Erythroblast (primary cell): ENCODE measurements at places on chromosomes 13 and 19.

- DNase-seq = no peak
These were observed 14.3 kb upstream of the MCF2L start for GRCh38 chr13:112954488-112955270.

DNA sequence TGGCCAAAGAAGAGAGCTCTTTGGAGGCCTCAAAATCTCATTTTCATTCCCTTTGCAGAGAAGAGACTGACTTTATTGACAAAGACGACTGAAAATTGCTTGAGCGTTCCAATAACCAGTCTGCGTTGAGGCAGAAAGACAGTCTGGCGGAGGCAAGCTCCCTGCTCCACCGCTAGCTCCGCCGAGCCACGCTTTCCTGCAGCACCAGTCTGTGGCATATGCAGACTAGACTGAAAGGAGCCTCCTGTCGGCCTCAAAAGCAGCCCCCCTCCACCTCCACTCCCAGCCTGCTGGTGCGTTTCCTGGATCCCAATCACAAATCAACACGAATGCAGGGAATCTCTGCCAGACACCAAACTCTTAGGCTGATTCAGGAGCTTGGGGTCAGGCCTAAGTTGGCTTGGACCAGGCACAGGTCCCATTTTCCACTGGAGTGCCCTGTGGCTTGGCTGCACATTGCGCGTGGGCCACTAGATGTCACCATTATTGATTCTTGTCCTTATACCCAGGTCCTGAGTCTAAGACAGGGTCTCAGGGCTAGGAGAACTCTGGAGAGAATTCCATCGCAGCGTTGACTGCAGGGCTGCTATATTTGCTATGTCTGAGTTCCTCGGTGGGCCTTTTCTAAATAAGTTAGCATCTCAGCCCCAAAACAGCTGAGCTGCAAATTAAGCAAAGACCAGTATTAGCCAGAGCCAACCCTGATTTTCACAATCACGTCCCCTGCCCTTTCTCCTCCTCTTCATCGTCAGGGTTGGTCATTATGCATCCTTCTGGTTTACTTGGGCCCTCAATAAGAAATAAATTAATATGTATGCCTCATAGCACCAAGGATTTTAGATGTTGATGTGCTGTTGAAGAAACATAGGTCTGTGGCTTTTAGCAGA lies 5.2 kb upstream of the ZNF507 start:
- DNase-seq = peak; percentile 28

- DNase-seq = no peak
These were observed 644 bp upstream of the RAVER1 start for GRCh38 chr19:10333758-10334587.

GRCh38 chr19:46967578-46968032 lies 52.0 kb upstream of the NPAS1 start:
- no peak for DNase-seq

DNA sequence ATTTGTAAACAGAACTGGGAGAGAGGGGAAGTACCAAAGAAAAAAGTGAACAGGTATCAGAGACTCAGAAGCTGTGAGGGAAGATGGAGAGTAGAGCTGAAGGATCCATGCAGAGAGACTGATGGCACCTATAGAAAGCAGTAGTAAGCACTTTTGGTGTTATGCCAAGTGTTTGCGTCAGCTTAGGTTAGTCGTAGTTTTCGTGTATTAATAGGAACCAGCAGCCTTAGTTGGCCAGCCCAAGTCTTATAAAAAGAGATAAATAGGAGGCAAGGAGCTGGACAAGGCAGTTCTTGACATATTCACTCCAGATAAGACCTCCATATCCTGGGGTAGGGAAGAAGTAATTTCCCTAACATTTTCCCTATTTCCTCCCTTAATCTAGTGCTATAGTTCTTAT lies 214.2 kb downstream of the OXGR1 start:
- no peak for DNase-seq

DNA sequence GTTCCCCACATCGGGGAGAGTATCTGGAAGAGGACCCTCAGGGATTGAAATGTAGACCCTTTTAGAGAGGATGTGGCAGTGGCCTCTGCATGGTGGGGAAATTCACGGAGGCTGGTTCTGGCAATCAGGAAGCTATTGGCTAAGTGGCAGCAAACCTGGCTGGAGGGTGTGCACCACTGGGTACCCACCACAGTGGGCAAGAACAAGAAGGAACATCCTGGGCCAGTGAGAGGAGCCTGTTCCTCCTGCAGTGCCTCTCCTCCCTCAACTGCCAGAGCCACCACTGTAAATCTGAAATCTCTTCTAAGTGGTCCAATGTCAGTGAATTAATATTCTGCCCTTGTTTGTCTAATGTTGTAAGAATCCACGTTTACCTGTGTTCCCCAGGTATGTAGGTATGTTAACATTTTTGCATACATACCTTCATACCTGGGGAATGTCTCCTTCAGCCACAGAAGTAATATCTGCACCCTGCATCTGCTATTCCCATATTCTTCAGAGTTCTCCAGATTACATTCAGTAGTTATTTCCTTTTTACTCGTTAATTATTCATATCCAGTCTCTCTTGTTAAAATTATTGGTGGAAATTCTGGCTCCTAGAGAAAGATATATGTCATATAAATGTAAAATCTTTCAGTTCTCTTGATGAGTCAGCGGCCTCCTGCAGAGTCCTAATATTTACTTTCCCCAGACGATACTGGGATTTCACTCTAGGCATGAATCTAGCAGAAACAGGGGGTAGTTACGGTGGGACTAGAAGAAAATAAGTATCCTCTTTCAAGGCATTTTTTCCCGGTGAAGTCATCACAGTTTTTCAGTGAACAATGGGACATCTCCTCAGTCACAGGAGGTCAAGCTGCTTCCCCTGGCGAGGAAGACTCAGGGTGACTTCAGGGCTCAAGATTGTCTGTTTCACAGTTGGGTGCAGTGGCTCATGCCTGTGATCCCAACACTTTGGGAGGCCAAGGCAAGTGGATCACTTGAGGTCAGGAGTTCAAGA lies 148.3 kb downstream of the MYO16 start:
- DNase-seq = no peak

DNA sequence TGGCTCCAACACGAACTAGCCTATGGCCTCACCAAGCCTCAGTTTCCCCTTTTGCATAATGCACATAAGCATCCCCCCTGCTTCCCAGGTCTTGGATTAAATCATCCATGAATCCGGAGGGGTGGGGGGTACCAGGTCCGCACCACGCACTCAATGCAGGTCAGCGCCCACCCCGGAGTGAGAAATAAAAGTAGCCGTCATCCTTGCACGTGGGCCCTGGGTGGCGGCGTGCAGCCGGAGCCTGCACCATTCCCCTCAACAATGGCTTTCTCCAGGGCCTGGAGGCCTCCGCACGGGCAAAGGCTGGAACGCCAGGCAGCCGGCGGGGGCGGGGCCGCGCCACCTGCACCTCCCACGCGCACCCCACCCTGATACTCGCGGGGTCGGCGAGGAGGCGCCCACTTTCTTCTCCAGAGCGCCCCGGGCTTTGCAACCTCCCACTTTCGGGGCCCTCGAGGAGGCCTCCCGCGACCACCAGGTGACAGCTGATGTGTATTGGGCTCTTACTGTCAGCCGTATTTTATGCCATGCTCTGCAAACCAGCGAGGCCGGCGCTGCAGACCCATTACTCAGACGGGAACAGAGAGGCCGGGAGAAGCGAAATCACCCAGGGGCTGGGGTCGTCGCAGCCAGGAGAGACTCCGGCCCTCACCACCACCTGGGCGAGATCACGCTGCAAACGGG lies 767 bp upstream of the GADD45B start:
- DNase-seq = no peak

- DNase-seq = no peak
These were observed 16.5 kb upstream of the GGACT start for GRCh38 chr13:100604918-100605710.

DNA sequence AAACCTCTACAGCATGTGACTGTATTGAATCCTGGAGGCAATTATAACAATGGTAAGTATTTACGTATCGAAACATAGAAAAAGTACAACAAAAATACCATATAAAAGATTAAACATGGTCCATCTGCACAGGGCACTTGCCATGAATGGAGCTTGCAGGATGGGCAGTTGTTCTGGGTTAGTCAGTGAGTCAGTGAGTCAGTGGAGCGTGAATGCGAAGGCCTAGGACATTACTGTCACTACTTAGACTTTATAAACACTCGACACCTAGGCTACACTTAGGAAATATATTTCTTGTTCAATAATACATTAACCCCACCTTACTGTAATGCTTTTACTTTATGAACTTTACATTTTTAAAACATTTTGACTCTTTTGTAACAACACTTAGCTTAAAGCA lies 35.6 kb upstream of the TMTC4 start:
- DNase-seq = no peak
